Omental fat pad (tissue), 4 donors: ENCODE measurements at places on chromosomes 12 and 14. TPM values are rescaled to one million over a fixed set of nuclear protein-coding genes. Genes with fewer than 3 reads are reported as not detected.

STYK1 gene
- total RNA-seq: 0.56 TPM

ANP32D gene
- not detected for total RNA-seq

GPR132 gene
- total RNA-seq: 2.7 TPM

DNA sequence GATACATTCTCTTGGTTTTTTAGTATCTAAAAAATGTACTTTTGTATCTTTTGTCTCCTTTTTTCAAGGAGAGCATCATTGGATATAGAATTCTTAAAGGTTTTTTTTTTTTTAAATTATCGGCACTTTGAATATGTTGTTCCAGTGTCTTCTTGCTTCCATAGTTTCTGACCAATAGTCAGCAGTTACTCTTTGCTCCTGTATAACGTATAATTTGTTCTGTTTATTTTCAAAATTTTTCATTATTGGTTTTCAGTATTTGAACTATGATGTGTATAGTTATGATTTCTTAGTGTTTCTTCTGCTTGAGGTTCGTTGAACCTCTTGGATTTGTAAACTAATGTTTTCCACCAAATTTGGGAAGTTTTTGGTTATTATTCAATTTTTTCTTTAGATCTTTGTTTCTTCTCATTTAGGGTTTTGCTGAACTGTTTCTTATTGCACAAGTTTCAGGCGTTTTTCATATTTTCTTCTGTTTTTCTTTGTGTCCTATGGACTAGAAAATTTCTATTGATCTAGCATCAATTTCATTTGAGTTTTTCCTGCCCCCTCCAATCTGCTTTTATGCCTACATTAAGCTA is 93.9 kb downstream of the PLBD1 start:
- no peak for DNase-seq

GRCh38 chr12:132466241-132467201 is 23.4 kb upstream of the FBRSL1 start:
- DNase-seq: no peak

DNA sequence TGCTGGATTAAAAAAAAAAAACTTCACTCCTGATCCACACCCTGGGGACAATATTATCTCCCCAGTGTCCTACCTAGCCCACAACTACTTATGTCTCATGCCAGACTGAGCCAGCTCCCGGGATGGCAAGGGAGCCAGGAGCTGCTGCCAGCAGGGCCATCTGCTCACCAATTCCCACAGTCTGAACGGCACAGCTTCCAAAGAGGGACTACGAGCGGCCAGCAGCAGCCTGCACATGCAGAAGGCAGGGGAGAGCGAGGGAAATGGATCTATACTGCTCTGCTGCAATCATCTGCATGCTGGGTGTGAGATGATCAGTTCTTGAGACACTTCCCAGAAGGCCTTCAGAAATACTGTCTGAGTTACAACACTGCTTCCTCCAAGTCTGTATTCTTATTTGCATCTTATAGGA is 11.1 kb downstream of the SSH1 start:
- no peak for DNase-seq

DNA sequence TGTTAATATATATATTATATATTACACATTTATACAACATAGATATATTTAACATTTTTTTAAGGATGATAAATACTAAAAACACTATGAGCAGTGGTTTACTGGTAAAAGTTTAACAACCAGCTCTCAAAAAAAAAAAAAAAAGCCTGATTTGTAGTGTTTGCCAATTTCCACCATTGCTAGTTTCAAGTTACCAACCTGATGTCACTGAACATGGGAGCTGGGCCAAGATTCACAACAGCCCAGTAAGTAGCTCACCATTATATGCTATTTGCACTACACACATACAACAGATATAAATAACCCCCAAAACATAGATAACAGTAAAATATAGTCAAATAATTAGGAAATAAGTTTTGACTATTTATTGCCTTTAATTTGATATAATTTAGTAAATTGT is 28.9 kb upstream of the TMX1 start:
- no peak for DNase-seq

- DNase-seq: no peak
Observed at GRCh38 chr14:89162586-89162985, 254.4 kb downstream of the FOXN3 start.

- no peak for DNase-seq
Observed at GRCh38 chr12:116835484-116835883, 45.8 kb downstream of the HRK start.

DNA sequence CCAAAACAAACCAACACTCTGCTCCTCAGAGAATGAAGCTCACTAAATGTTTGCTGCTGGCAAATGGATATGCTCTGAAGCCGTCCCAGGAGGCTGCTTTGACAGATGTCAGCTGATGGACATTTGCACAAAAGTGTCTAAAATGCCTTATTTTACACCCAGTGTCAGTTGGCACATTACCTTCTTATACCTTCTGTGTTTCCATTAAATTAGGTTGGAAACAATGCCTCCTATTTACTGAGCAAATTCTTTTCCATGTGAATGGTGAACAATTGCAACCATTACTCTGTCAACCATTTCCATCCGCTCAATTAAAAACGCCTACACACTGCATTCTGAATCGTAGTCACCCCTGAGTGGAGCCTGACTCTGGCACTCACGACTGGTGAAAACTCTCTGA is 1679.9 kb upstream of the FLRT2 start:
- no peak for DNase-seq

- DNase-seq: no peak
Observed at GRCh38 chr14:99946652-99947489, 118.4 kb upstream of the EVL start.

- DNase-seq: no peak
Observed at GRCh38 chr12:10968765-10969456, 17.8 kb downstream of the TAS2R50 start.

- DNase-seq: no peak
Observed at GRCh38 chr12:64745980-64746379, 13.2 kb downstream of the GNS start.

- DNase-seq: no peak
Observed at GRCh38 chr12:13179211-13180074, 17.1 kb upstream of the EMP1 start.

GRCh38 chr14:67526676-67527459 is 6.2 kb upstream of the PLEKHH1 start:
- DNase-seq: no peak

DNA sequence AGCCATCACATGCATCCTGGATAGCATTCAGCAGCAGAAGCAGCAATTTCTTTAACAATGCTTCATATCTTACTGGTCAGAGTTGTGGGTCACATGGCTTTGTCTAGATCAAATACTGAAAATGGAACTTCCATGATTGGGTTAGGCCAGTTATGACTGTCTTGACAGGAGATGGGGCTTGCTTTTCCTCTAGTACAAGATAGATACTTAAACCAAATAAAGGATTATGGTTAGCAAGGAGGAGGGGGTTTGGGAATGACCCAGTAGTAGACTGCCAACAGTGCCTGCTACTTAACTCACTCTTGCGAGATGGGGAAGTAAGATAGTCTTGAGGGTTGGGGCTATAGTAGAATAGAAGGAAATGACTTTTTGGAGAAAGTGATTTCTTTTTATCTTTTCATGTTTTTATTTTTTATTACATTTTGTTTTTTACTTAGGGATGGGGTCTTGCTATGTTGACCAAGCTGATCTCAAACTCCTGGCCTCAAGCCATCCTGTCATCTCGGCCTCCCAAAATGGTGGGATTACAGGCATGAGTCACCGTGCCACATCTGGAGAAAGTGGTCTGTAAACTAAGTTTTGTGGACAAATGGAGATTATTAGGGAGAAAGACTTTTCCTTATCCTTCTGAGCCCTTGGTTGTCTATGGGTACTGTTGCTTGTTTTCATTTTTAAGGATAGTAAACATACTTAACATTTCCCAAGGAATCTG is 37.6 kb downstream of the WNK1 start:
- DNase-seq: no peak

DNA sequence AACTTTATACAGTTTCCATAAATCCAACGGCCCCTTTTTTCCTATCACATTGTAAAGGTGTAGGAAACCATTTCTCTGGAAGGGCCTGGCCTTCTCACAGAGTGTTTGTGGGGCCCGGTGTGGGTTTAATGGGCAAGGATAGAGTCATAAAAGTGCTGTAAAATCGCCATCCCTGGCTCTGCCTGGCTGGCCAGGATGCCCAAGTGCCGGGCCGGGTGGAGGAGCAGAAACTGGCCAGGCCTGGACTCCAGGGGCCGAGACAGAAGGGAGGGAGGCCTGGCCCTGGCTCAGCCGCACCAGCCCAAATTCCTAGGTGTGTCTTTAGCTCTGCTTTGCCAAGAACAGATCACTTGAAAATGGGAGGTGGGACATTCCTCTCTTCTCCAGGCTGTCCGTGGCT is 77.1 kb upstream of the DICER1 start:
- DNase-seq: no peak
